Stimulated activated CD4-positive, alpha-beta T cell treated with anti-CD3 and anti-CD28 coated beads, Interleukin-15, amount 100 ng/mL, for 1 hour (primary cell): ENCODE measurements at places on chromosomes 7 and 10.

DNA sequence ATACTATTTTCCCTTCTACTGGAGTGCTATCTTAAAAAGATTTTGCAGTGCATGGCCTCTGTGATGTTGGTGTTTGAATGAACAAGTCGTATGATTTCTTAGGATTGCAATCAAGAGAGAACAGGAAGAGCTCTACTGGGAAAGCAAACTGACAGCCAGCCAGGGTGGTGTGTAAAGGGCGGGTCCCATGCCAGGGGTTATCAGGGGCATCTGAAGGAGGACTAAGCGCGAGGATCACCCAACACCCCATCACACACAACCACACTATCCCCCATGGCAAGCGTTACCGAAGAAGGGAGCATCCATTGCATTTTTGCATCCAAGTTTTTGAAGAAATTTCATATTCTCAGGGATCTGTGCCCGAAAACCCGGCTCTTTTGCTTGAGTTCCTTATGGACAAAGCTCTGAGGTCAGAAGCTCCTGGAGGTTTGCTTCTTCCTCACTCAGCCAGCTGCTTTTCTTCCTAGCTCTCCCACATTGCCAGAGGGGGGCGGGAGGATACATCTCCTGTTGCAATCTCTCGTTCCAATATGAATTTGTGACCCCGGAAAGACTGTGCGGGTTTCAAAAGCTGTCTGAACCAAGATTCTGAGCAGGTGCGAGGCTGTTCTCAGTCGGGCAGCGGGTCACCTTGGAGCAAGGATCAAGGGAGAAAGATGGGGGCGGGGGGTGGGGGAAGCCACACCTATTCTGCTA, 5.2 kb downstream of the NEUROD6 start:
- DNase-seq = no peak

DNA sequence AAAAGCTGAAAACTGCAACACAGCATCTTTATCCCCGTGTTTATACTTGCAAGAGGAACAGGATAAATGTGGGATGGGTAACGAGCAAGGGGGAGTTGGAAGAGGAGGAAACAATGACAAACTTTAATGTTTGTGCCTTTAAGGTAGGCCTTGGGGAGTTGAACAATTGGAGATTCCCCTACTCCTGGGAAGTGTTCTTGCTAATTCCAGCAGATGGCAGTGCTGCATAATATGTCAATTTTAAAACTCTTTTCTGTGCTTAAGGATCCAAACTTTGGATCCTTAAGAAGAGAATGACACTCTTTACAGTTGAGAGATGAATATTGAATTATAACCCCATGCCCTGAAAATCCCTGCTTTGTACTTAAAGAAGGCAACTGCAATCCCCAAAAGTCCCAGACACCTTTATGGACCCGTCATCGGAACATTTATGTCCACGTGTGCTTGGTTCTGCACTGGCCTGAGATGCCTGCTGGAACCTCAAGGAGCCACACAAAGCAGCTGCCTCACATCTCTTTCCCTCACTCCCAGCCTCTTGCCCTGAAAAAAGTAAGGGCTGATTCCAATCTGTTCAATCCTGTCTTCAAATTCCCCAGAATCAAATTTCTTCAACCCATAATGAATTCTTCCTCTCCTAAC, 12.0 kb downstream of the IFIT5 start:
- no peak for DNase-seq

- no peak for DNase-seq
Measured at GRCh38 chr7:42765931-42766330, 145.9 kb downstream of the C7orf25 start.

- DNase-seq = no peak
Measured at GRCh38 chr7:28708033-28708951, 249.8 kb downstream of the TRIL start.

DNA sequence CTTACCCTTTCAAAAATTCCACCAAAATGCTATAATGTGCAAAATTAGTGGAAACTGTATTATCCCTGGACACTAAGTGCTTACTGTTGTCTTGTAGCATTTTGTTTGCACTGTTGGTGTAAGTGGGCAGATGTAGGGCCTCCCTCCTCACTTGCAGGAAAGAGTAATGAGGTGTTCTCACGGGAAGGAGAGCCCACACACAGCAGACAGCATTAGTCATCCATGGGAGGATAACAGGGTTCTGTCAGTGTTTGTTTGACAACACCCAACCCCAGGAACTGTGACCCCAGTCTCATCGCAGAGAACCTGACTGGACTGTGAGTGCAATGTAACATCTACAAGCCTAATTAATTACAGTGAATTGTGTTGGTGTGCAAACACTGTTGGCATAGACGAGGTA, 58.7 kb upstream of the VSTM2A start:
- no peak for DNase-seq

DNA sequence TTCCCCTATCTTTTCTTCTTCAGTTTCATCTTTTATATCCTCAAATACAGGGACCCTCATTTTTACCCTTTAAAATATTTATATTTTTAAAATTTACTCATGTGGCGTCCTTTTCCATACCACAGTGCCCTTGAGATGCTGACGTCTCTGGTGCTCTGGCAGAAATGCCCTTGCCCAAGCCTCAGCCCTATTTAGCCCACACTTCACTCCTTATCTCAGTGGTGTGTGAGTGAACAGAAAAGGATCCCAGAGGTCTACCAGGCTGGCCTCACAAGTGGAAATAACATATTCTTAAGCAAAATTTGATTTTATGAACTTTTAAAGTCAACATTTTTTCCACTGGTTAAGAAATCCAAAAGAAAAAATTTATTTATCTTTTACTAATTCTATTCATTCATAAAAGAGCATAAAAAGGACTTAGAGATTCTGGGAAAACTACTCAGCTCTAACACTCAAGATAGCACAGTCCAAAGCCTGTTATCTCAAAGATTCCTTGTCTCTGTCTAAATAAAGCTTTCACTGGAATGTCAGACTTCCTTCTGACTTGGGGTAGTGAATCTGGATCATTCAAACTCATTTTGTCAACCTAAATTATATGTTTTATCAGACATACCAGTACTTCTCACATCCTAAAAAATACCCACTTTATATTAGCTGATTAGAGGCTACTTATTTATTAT, at the start of gene NEBL:
TSS of gene NEBL (minus strand) at position 166 of the 680 bp plus-strand sequence. CDS start at position 60, 106 bp downstream.
- no peak for DNase-seq

DNA sequence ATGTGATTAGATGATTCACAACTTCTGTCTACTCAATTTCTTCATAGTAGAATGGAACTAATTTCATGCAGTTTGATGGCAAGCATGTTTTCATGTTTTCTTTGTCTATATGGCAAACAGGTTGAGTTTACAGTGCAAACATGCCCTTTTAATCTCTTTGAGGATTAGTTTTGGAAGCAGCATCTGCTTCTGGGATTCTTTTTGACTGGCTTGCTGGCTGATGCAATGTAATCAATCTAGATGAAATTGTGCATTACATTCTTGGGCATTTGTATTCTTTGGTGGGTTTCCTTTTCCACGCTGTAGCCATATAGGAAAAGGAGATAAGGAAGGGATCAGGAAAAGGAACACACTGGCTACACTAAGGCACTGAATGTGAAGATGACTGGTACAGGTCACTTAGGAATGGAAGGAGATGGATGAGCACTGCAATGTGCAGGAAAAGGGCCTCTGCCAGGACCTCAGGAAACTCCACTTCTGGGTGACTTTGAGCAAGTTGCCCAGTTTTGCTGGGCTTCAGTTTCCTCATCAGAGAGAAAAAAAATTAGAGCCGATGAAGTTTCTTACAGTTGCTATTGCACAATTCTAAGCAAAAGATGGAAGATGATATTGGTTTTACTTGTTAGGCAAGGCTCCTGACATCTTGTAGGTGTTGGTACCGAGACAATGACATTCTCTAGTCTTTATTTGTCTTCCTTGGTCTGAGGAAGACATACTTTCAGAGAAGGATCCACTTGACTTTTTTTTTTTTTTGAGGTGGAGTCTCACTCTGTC, 269.1 kb downstream of the SUGCT start:
- DNase-seq = no peak

DNA sequence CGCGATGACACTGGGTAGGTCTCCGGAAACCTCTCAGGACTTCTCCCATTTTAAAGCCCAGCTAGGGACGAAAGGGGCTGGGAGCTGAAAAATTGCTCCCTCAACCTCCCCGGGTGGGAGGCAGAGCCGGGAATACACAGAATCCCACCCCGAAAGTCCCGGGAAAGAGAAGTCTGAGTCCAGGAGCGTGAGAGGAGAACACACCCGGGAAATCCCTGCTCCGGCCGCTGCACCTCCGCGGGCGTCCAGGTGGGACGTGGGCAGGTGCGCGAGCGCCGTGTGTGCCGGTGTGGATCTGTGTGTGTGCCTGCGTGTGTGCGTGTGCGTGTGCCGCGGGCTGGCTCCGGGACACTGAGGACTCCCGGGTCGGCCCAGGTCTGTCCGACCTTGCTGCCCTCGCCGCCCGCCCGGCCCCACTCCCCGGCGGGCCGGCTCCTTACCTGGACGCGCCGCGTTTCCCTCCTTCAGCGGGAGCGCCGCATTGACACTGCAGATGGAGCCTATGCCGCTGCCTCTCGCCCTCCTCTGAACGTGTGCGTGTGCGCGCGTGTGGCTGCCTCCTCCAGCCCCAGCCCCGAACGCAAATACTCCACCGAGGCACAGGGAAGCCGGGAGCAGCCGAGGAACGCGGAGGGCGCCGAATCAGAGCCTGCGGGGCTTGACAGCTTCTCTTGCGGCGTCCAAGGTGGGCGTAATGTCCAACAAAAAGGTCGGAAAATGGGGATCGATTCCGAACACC, at the start of gene PLXNA4:
TSS of gene PLXNA4 (minus strand) at position 489 of the 739 bp plus-strand sequence. CDS start 67,777 bp downstream, outside the sequence.
- DNase-seq = no peak

DNA sequence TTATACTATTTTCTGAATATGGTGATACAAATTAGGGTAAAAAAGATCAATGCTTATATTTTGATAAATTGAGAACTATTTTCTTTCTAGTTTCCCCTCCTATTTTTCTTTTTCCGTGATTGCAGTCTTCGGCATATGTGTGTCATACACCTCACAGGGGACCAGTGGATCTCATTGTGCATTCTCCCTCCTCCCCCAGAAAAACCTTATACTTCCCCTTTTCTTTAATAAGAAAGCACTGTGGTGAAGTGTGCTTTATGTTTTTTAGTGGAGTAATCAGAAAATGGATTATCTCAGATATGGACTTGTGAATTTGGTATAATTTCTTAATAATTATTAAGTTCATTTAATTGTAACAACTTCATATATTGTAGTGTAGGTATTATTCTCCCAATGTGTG, 72.8 kb downstream of the BICC1 start:
- no peak for DNase-seq
